ENCODE measurements at places on chromosomes 2 and 18.

DNA sequence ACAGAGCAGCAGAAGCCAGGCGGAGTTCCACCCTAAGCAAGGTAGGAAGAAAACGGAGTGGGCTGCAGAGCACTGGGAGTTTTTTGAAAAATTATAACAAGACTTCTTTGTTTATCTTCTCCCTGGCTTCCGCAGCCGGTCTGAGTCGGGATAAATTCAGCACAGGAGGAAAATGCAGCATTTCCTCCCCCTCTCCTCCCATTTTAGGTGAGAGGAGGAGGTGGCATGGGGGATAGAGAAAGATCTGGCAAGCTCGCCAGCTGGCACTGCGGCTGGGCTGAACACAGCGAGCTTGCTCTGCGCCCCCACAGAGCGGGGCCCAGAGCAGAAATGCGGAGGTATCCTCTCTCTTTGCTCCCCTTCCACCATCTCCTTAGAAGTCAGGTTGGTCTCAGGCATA lies 17.7 kb upstream of the CHRNA1 start:
- DNase-seq = no peak

DNA sequence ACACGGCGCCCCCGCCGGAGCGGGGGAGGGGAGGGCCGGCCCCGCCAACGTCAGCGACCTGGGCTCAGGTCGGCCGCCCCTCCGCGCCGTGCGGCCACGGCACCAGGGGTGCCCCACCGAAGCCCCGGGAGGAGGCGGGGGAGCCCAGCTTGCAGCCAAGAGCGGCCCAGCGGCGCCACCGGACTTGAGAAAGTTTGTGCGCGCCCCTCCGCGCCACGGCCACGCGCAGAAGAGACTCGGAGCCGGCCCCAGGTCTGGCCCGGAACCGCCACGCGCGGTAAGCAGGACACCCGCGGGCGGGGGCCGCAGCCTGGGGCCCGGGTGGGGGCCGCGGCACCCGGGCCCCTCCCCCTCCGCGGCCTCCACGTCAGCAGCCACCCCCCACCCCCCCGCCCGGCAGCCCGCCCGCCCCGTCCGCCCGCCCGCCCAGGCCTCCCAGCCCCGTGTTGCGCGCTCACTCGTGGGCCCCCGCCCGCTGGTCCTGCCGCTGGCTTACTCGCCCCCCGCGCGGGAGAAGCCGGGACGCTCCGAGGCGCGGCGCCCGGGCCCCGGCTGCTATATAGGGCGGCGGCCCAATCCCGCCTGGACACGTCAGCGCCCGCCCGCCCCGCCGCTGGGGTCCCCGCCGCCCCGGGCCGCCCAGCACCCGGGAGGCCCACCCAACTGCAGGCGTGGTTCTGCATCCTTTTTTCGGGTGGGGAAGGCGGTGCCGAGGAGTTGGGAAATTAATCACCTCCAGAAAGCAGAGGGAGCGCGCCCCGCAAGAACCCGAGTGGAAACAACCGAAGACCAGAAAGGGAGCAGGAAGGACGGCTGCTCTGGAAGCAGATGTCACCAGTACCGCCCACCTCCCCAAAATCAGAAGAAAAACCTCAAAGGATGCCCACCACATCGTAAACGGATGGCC lies 42.9 kb downstream of the HDLBP start:
- DNase-seq = peak; percentile 20

- DNase-seq = no peak
Observed at GRCh38 chr2:18413676-18414396, 146.6 kb downstream of the RDH14 start.

DNA sequence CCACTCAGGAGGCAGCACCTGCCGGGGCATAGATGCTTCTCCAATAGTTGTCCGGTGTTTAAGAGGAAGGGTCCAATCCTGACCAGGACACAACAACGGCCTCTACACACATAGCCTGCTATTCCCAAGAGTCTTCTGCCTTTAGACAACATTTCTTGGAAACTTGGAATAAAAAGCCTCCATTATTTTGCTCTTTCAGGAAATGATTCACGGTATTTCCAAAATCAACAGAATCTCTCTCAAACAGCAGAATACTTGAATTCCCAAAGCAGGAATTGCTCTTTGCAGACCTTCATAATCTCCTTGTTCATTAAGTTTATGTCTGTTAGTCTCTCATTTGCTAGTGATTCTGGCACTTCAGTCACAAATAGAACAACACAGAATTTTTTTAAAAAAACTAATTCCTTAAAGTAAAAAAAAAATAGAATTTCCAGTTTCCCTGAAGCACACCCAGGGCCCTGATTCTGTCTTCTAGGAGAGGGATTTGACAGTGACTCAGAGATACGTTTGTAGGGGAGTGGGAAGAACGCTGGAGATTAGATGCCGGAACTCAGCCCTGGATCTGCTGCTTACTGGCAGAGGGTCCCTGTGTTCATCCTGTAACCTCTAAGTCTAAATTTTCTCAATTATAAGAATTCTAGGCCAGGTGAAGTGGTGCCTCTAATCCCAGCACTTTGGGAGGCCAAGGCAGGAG lies 74.7 kb downstream of the NAB1 start:
- DNase-seq = no peak

DNA sequence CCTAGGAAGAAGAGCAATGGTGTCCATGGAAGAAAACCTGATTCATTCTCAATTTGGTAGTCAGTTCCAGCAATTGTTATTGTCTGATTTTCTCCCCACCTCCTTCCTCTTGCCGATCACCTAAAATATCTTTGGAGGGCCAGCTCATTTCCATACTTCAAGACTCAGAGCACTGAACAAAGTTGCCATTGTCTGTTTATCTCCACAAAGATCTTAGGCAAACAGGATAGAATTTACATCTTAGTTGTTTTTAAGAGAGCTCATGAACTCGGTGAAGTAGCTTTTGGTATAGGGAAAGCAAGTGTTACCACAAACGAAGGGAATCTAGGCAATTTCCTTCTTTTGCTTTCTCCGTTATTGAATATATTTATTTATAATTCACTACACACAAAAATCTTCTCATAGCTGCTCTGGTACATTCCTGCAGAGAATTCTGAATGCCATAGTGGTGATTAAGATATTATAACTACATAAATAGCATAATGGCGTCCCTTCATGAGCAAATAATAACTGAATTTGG lies 41.5 kb upstream of the CHST9 start:
- no peak for DNase-seq

GRCh38 chr2:17911491-17912260 lies 33.2 kb downstream of the KCNS3 start:
- no peak for DNase-seq

DNA sequence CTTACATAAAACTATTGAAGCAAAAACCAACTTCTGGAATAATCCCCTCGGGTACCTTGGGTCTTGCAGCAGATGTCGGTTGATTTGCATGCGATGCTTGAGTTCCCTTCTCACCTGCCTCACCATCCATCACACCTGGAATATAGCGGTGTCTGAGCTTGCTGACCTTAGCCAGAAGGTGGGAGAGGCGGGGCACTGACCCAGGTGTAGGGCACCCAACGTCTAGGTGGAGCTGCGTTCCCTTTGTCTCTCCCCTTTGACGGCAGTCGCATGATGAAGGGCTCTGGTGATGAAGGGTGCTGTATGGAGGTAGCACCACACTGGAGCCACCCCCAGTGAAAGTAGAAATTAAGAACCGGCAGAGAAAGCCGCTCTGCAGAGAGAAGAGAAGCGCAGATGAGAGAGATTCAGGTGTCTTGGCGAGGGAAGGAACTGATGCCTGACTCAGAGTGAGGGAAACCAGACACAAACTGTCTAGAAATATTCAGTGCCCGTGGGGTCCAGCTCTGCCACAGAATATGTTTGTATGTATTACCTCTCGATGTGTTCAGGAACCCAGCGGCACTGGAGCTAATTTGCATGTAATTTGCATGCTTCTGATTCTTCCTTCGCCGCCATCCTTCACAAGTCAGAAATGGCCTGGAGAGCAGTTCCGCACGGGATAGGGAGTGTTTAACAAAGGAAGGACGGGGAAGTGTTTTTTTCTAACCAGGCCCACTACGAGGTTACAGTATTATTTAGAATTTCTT lies 19.4 kb upstream of the MBP start:
- DNase-seq = no peak
